ENCODE measurements at places on chromosomes 13 and 19.

DNA sequence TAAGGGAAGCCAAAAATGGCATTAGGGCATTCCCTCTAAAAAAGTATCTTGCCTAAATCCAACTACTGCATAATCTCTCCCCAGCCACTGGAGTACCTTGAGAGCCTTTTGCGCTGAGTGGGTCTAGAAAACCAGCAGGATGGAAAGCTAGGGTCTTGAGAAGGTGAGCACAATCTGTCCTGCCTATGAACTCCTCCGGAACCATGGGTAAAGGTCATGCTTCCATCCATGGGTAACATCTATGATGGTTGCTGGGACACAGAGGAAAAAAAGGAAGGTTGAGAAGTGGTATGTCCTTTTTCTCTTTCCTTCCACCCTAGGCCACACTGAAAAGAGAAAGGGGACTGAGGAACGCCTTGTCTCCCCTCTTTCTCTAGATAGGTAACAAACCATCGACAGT, 52.4 kb downstream of the ZNF676 start:
- DNase-seq = no peak

DNA sequence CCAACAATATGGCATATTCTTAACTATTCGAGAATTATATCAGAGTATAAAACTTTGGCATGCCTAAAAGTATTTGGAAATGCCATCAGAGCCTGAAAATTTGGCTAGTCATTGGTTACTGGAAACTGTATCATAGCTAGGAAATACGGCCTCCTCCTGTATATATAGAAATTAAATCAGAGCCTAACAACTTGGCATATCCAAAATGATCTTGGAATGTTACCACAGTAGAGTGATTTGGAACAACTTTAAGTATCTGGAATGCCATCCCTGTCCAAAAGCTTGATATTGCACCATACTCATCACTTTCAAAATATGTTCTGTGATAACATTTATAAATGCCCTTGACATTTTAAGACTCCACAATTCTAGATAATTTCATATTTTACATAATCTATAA, 335.8 kb downstream of the SLITRK1 start:
- no peak for DNase-seq

DNA sequence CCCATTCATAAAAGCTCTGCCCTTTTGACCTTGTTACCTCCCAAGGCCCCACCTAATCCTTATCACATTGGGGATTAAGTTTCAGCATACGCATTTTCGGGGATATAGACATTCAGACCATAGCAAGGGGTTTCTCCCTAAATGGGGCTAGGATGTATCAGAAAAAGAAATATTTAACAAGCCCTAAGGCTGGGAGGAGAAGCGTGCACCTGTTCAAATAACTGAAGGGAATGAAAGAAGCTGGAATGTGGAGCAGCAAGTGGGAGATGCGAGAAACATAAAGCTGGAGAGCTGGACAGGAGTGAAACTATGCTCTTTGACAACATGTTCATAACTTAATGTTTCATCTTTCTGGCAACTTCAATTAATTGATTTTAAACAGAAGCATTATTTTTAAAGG, 811.8 kb upstream of the GPC6 start:
- no peak for DNase-seq

- no peak for DNase-seq
Measured at GRCh38 chr19:38990949-38991697, 15.6 kb upstream of the FBXO17 start.

- no peak for DNase-seq
Measured at GRCh38 chr19:52749780-52750179, 14.9 kb upstream of the ZNF611 start.

DNA sequence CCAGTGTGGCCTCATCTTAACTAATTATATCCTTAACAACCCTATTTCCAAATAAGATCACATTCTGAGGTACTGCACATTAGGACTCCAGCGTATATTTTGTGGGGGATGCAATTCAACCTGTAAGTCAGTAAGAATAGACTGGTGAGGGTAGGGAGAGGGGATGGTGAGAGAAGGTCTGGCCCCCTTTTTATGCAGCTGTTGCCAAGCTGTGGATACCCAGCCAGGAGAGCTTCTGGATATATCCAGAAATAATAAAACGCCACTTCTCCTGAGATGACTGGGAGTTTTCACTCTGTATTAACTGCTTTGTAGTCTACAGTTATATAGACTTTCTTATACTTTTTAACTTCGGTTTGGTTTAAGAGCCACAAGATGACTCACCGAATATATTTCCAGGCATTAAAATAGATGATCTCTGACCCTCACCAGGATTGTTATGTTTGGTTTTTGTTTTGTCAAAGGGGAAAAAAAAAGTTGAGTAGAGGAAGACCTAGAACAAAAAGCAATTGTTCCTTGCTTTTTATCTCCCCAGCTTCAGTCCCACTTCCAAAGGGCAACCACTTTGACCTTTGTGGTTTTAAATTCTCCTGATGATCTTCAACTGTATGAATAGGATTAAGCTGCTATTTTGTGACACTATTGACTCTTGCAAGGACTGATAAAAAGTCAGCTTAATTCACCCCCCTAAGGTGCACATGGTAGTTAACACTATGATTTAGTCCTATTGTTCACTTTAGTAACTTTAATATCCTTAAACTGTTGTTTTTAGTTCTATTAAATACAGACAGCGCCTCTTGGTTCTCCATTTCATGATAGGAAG, 3.1 kb upstream of the NEK3 start:
- DNase-seq = no peak

DNA sequence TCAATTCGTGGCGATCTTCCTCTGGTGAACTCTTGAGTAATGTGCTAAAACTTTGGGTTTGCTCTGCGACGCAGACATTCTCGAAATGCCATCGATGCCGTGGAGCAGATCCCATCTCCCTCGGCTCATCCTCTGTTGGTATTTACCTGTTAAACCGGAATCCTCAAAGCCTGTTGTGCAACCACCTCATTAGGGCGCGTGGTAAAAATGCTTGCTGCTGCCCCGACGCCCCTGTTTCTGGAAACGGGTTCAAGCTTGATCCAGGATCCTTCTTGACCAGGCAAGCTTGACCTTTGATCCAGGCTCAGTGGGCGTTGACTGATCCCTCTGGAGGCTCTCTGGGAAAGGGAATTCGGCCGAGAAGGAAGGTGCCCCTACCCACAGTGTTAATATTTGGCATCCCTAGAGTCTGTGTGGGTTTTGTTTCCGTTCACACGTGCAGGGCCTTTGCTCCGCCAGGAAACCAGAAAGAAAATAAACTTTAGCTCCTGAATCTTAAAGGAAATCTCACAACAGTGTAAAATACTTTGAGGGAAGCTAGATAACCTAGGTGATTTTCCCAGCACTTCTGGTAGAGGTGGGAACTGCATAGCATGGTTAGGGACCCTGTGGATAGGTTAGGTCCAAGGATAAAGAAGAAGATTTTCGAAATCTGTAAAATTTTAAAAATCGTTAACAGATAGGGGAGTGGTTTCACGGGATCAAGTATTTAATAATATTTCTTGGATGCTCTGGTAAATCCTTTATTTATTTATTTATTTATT, 1.1 kb downstream of the LSM14A start:
- DNase-seq = peak; percentile 20

- no peak for DNase-seq
Measured at GRCh38 chr13:79660361-79660760, 179.4 kb downstream of the NDFIP2 start.

DNA sequence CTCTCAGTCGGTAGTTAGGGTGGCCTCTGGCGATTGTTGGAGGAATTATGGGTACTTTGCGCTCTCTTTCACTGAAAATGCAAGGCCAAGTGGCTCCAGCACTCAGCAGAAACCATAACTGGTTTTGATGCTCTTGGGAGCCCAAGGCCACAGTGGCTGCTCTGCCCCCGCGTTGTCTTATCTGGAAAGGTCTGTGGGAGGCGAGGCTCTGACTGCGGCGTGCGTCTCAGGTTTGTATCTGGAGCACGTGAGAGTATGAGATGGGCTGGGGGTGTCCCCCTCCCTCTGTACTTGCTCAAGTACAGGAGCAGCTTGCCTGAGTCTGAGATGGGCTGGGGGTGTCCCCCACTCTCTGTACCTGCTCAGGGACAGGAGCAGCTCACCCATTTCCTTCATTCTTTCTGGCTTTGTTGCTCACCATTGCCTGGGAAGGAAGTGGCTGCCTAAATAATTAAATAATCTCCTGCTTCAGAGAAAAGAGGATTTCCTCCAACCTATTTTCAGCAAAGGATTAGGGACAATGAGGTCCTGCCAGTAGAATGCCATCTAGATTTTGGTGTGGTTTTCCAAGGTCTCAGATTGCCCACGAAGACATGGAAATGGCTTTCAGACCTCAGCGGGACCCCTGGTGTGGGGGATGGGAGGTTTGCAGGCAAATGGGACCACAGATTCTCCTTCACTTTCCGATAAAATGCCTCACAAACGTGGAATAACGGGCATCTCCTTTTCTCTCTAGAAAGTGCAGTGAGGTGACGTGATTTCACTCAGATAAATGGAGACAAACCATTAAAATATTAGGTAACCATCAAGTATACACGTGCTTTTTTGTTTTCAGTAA, 14.7 kb downstream of the ATP11A start:
- no peak for DNase-seq

DNA sequence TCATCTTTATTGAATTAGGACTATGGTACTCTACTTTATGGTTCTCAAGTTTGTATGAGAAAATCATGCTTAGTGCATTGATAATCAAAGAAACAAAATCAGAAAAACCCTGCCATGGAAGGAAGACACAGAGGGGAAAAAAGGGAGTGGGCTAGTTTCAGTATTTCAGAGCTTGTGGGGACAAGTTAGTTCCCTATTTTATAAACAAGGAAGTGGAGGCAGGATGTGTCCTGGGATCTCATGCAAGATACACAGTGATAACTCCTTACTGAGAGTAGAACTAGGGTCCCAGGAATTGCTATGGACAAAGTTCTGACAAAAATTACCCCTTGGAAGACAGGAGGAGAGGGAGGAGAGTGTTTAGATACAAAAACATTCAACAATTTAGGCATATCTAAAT, 1277.3 kb downstream of the UQCRFS1 start:
- DNase-seq = no peak

DNA sequence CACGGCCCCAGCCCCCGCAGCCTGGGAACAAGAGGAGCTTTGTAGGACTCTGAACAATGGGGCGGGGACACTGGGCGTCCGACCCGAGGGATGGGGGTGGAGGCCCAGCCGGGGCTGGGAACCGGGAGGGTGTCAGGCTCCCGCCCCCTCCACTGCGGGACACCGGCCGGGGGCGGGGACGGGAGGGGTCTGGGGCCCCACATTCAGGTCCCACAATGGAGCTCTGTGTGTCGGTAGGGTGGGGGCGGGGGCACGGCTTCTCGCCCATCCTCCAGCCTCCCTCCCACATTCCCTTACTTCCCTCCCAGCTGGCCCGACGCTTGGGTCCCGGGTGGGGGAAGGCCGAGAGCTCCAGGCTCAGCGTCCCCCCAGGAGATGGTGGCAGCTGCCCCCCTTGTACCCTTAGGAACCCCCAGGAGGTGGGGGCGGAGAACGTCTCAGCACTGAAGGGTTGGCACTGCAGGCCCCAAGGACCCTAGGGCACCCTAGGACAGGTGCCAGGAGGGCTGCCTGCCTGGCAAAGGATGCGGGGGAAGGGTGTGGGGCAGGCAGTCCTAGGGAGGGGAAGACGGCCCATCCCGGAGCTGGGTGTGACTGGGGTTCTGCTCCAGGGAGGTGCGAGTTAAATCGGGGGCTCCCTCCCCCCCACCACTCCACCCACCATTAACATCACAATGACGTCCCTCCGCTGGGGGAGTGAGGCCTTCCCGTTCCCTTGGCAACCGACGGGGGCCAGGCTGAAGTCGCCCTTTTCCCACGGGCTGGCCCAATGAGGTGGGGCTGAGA, 5.3 kb downstream of the TTYH1 start:
- DNase-seq = no peak

- no peak for DNase-seq
Measured at GRCh38 chr19:4154571-4155312, 1.3 kb downstream of the CREB3L3 start.

DNA sequence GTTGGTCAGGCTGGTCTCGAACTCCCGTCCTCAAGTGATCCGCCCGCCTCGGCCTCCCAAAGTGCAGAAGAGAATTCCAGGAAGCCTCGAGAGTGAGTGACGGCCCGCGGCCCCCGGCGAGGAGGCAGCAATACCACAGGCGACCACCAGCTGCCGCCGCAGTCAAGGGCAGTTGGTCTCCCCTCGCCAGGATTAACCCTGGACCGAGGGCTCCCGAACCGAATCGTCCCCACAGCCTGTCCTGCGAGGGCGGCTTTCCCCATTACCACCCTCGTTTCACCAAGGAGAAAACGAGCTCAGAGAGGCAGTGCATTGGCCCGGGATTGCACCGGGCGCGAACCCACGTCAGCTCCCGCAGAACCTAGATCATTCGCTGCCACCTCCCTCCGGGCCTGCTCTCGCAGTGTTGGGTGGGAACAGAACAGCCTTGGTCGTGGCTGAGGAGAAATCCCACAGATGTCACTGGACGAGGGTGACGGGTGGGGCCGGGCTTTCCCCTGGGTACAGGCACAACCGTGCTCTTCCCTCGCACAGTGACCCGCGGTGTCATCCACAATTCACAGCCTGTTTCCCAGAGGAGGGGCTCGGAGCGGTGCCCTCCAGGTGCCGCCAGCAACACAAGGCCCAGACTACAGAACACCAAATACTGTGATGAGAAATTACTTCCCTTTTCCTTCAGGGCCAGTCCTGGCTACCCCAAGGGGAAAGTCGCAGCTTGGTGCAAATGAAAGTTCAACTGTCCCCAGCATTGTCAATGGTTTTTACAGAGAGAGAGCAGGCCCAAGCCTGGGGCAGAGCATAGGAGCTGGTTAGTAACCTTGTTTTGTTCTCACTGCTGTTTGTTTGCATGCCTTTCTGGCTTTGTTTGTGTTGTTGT, 24.8 kb downstream of the C2CD4C start:
- DNase-seq = no peak

DNA sequence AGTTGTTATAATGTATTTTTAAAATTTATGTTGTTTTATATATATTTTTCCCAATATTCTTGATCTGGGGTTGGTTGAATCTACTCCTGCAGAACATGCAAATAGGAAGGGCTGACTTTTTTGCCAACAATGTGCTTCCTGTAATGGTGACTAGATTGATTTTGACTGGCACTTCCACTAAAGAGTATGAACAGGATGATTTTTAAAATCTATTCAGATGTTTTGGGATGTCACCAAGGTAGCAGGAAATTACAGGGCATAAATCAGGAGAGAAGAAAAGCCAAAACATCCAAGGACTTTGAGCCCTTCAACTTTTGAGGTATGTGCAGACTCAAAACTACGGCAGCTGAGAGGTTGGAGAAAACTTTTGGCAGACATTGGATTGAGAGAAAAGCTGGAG, 1047.6 kb downstream of the SLITRK5 start:
- no peak for DNase-seq

DNA sequence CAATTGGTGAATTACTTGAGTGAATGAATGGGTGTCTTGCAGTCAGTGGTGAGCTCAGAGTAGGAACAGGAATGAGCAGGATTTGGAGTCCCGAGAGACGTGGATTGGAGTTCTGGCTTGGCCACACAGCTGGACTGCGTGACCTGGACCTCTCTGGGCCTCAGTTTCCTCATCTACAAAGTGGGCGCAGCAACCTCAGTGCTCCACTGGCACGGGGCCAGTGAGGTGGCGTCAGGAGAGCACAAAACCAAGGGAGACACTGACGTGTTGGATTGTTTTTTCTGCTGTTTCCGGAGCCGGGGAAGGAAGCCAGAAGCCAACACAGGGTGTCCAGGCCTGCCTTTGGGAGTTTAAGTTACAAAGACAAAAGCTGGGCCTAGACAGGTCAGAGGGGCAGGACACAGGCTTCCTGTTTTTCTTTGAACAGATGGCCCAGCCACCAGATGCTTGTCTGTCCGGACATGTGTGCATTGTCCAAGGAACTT, 6.5 kb upstream of the DOCK6 start:
- no peak for DNase-seq

Measured in NCI-H510A treated with DMSO at 0.1 percent for 48 hours (cell line).